Activated CD8-positive, alpha-beta memory T cell treated with anti-CD3 and anti-CD28 coated beads for 4 hours (primary cell): ENCODE measurements at places on chromosomes 6 and 20.

- DNase-seq: no peak
Observed at GRCh38 chr6:166348305-166348949, 6.1 kb upstream of the SFT2D1 start.

DNA sequence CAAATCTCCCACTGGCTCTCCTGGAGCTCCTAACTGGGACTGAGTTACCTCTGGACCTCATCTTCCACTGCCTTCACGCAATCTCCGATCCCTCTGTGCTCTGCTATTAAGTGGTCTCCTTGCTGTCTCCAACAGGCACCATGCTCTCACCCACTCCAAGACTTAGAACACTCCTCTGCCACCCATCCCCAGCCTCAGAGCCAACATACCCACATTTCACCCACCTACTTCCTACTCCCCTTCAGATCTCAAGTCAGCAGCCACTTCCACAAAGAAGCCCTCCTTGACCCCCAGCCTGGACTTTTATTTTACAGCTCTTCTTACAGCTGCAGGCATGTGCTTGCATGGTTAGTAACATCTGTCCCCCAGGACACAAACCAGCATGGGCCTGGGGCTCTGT, 29.6 kb upstream of the NOL4L start:
- DNase-seq: no peak

GRCh38 chr6:18763086-18763485, 375.9 kb downstream of the RNF144B start:
- DNase-seq: no peak

- no peak for DNase-seq
Observed at GRCh38 chr6:106244931-106245330, 80.6 kb downstream of the ATG5 start.

- DNase-seq: no peak
Observed at GRCh38 chr20:3714092-3714491, 1.7 kb upstream of the SIGLEC1 start.

GRCh38 chr6:16413399-16413798, 175.0 kb downstream of the GMPR start:
- DNase-seq: no peak

DNA sequence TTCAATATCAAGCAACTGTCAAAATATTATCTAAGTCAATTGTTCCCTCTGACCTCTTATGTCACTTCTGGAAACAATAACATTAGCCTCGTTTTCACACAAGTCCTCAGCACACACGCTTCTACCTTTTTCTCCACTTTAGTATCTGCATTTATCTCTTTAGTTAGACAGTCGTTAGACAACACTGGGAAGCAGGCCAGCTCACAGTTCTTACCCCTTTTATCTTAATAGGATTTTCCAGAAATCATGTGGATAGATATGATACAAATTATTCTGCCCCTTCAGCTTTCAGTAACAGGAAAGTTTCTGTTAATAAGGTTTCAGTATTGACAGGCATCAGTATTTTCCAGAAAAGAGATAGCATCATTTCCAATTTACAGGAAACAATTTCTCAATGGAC, 25.9 kb upstream of the HAO1 start:
- DNase-seq: no peak

DNA sequence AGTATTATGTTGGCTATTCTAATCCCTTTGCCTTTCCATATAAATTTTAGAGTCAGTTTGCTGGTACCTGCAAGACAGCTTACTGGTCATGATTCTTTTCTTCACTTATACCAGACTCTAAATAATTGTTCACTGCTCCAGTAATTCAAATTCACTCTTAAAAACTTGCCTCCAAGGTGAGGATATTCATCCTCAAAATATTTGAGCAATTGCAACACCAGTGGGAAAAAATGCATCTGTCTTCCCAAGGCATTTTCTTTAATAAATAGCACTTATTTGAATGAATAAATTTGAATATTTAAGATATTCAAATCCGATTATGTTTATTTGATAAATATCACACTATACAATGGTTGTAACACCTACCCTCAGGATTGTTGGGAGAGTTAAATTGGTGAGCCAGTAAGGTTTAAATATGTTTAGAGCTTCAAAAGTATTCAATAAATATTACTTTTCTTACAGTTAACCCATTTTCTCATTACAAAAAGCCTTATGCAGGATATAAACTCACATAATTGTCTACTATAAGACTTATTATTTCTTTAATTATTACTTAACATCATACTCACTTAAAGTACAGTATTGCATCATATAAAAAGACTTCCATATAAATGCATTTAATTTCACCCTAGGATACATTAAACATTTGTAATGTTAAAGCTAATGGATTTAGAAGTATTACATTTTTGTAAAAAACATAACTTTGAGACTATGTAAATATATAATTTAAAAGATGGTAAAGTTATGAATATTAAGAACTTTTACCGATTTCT, 285.6 kb downstream of the SAMD5 start:
- DNase-seq: no peak

- DNase-seq: no peak
Observed at GRCh38 chr6:133635447-133635846, 253.5 kb upstream of the TCF21 start.

DNA sequence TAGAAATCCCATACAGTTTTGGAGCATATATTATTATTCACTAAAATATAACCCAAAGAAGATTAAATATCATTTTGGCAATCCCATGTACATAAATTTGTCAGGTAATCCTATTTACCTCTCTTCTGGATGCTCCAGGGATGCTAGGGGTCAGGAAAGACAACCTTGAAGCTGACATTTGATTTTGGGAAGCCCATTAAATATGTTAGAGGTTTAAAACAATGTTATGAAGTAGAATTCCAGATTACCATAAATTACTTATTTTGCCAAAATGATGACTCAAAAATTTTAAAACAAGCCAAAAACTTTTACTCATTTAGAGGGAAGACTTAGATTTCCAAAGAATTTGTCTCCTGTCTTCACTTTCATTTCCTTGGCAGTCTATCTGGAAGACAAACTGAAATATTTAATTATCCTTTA, 9.2 kb upstream of the IL22RA2 start:
- no peak for DNase-seq

GRCh38 chr20:57315083-57315975, 14.3 kb upstream of the SPO11 start:
- no peak for DNase-seq

DNA sequence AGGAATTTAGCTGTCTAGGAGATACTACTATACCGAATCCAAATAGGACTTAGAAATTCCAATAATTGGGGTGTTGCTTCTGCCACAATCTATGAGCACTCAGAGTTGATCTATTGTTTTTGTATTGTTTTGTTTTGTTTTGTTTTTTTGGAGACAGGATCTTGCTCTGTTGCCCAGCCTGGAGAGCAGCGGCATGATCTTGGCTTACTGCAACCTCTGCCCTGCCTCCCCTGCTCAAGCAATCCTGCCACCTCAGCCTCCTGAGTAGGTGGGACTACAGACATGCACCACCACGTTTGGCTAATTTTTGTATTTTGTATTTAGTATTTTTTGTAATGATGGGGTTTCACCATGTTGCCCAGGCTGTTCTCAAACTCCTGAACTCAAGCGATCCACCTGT, 7.4 kb downstream of the ACSS2 start:
- DNase-seq: no peak

- DNase-seq: no peak
Observed at GRCh38 chr20:52242237-52243230, 51.0 kb upstream of the ZFP64 start.

DNA sequence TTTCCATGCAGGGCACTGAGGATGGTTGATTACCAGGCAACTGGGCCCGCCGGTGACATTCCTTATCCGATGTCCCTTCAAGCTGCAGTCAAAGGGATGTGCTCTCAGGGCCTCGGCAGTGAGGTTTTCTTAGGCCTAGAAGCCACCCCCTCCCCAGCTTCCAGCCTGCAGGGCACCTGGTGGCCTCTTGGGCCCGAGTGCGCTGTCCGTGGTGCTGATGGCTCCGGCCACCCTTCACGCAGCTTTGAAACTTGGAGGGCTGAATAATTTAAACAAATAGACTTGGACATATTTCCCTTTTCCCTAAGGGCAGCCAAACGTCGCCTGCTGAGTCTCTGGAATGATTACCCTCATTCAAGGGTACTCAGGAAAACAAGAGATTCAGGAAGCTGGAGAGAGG, 8.9 kb upstream of the MLN start:
- no peak for DNase-seq

DNA sequence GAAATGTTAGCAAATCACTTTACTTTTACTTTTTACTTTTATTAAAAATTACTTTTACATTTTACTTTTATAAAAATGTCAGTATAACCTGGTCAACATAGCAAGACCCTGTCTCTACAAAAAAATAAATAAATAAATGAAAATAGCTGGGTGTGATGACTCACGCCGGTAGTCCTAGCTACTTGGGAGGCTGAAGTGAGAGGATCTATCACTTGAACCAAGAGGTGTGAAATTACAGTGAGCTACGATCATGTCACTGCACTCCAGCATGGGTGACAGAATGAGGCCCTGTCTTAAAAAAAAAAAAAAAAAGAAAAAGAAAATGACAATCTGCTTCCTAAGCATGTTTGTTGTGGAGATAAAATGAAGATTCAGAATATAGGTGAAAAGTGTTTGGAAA, 31.0 kb upstream of the FBXO30 start:
- DNase-seq: no peak

- DNase-seq: no peak
Observed at GRCh38 chr6:157230910-157231309, 92.4 kb downstream of the TMEM242 start.

- no peak for DNase-seq
Observed at GRCh38 chr6:140271759-140272377, 897.4 kb upstream of the CITED2 start.

DNA sequence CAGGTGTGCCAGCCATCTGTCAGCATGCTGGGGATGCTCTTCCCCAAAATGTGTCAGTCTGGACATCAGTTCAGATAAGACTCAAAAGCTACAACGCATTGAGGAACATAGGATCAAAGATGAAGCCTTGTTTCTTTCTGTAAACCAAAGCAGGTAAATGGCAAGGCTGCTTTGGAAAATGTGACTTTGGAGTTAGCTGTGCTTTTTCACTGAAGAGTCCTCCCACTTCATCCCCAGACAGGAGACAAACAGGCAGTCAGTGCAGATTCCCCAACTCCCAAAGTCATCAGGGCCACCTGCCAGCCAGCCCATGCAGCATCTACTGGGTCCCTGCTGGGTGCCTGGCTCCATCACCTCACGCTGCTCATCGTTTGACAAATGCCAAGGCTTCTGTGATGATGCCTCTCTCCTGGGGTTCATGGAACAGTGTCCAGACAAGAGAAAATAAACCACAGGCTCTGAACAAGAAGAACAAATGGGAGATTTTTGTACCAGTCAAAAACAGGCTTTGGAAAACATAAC, 205.0 kb upstream of the BTBD3 start:
- DNase-seq: no peak

DNA sequence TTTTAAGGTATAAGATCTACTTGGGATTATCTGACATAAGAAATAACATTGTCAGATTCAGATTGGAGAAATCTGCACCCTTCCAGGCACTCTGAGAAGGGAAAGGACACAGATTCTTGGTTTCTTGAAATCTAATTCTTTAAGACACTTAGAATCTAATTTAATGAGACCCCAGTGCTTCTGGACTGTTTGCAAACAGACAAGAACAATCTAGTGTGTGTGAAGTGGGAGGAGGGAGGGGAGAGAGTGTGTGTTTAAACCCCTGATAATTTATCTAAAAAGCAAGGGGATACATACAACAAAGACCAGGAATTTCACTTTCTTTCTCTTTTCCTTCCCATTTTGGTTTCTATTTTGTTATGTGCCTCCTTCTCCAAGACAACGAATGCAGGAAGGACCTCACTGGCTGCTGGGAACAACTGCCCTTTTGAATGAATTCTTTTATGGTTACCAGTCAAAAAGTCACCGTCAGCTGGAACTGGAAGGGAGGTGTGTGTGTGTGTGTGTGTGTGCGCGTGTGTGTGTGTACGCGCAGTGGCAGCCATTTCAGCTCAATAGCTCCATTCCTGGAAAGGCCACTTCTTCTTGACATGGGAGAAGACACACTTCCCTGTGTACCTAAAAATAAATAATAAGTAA, 129.4 kb downstream of the BCAS1 start:
- DNase-seq: no peak

- no peak for DNase-seq
Observed at GRCh38 chr6:106309766-106310373, 15.7 kb downstream of the ATG5 start.

- no peak for DNase-seq
Observed at GRCh38 chr6:143536866-143537691, 25.6 kb upstream of the FUCA2 start.

DNA sequence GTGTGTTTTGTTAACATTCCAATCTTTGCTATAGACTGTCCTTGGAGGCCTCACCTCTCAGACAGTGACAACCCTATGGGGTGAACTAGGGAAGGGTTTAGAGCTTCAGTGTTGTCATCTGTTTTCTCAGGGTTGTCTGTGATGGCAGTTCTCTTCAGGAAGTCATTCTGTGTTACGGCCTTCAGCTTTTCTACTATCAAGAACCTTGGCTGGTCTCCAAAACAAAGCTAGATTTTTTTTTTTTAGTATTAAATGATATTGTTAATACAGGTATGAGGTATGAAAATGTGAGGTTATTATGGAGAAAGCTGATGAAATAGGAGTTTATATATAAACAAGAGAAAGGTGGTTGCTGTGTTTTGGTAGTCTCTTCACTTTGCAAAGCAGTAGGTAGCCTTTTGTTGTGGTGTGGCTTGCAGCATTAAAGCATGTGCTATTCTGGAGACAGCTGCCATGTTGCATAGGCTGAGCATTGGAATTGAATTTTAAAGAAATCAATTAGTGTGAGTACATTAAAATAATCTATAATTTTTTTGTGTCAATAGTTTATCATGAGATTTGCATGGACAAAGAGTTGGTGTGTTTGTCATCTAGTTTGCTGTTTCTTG, 162.6 kb downstream of the CARMIL1 start:
- DNase-seq: no peak

- DNase-seq: no peak
Observed at GRCh38 chr20:17491041-17491440, 40.1 kb downstream of the BFSP1 start.
